ENCODE measurements at places on chromosomes 1 and 21. TPM values are rescaled to one million over a fixed set of nuclear protein-coding genes. Genes with fewer than 3 reads are reported as not detected.

- H3K27me3 ChIP-seq: no peaks in the 10 kb centered on the region
- no peak overlapping the region for H3K4me3 ChIP-seq
- no peak for DNase-seq
- no peaks in the 10 kb centered on the region for H3K36me3 ChIP-seq
- peaks cover 6% of the 10 kb centered on the region for H3K4me1 ChIP-seq
Measured at GRCh38 chr1:15882665-15883064, 35.2 kb downstream of the SPEN start.

GRCh38 chr1:115505148-115505571, 136.6 kb upstream of the VANGL1 start:
- H3K36me3 ChIP-seq: no peaks in the 10 kb centered on the region
- H3K4me3 ChIP-seq: no peak overlapping the region
- peaks cover 5% of the 10 kb centered on the region for H3K4me1 ChIP-seq
- no peak for DNase-seq

DNA sequence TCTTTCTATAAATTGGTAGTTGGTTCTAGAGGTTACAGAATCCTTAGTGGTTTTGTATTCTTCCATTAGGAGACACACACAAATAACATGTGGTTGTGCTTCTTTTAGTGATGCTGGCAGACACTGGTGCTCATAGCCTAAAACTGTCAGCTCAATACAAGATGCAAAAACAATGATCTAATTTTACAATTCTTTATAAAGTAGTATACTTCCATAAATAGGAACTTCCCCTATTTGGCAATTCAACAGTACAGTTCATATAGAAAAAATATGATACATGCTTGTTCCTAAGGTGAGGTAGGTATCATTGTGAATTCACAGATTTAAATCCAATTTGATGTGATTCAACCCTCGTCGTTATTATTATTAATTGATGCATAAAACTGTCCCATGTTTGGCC, 20.8 kb upstream of the CCDC17 start:
- DNase-seq: no peak
- no peak overlapping the region for H3K4me3 ChIP-seq
- H3K27me3 ChIP-seq: no peaks in the 10 kb centered on the region
- H3K27ac ChIP-seq: no peak overlapping the region
- H3K36me3 ChIP-seq: peaks cover 38% of the 10 kb centered on the region
- H3K4me1 ChIP-seq: no peaks in the 10 kb centered on the region

DNA sequence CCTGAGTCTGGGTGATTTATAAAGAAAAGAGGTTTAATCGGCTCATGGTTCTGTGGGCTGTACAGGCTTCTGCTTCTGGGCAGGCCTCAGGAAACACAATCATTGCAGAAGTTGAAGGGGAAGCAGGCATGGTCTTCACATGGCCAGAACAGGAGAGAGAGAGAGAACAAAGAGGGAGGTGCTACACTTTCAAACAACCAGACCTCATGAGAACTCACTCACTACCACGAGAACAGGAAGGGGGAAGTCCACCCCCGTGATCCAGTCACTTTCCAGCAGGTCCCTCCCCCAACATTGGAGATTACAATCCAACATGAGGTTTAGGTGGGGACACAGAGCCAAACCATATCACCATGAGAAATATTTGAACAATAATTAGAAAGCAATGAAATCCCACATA, 222.9 kb downstream of the FAM72C start:
- no peaks in the 10 kb centered on the region for H3K4me1 ChIP-seq
- no peak for DNase-seq
- no peaks in the 10 kb centered on the region for H3K36me3 ChIP-seq
- no peak overlapping the region for H3K27ac ChIP-seq
- no peak overlapping the region for H3K4me3 ChIP-seq
- H3K27me3 ChIP-seq: no peaks in the 10 kb centered on the region

- H3K27ac ChIP-seq: no peak overlapping the region
- DNase-seq: no peak
- H3K36me3 ChIP-seq: no peaks in the 10 kb centered on the region
- H3K4me3 ChIP-seq: no peak overlapping the region
- H3K27me3 ChIP-seq: no peaks in the 10 kb centered on the region
- no peaks in the 10 kb centered on the region for H3K4me1 ChIP-seq
Measured at GRCh38 chr1:243447347-243447746, 191.5 kb downstream of the SDCCAG8 start.

- H3K27ac ChIP-seq: peak overlapping the region; percentile 24
- H3K4me3 ChIP-seq: peak overlapping the region; percentile 13
- H3K36me3 ChIP-seq: peaks cover 36% of the 10 kb centered on the region
- no peak for DNase-seq
- H3K27me3 ChIP-seq: no peaks in the 10 kb centered on the region
Measured at GRCh38 chr1:8875216-8875861, 3.1 kb downstream of the ENO1 start.

DNA sequence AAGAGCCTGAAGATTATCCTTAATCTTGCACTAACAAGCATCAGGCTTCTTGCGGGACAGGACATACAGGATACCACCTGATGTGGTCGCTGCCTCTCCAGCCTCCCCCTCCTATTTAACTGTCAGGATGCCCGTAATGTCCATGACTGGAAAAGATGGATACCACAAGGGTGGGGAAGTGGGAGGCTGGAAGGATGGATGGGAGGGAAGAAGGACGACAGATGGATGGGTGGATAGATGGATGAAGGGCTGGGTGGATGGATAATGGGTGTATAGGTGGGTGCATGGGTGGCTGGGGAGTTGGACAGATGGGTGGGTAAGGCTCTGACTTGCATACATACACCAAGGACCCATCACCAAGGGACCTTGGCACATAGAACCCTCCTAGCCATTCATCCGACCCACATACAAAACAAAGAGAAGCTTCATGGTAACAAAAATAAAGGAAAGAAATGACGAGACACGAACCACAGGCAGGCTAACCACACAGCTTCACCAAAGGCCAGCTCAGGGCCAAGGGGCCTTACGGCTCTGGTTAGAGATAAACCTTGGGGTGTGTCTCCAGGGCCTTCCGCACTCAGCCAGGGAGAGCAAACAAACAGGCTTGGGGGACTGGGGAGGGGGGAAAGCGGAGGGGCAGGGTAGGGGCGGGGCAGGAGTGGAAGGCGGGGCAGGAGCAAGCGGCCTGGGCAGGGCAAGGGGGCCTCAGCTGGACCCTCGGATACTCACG, 50.5 kb downstream of the HSPG2 start:
- DNase-seq: no peak
- no peak overlapping the region for H3K4me3 ChIP-seq
- H3K4me1 ChIP-seq: no peaks in the 10 kb centered on the region
- H3K36me3 ChIP-seq: peaks cover 95% of the 10 kb centered on the region

The HTR6 gene
- not detected for total RNA-seq
